ENCODE measurements at places on chromosomes 2 and 18.

- no peak for DNase-seq
Observed at GRCh38 chr2:99880148-99880963, 262.0 kb downstream of the AFF3 start.

- no peak for DNase-seq
Observed at GRCh38 chr2:126850940-126851339, 47.8 kb upstream of the TEX51 start.

GRCh38 chr2:218256612-218257350 is 4.0 kb upstream of the GPBAR1 start:
- no peak for DNase-seq

DNA sequence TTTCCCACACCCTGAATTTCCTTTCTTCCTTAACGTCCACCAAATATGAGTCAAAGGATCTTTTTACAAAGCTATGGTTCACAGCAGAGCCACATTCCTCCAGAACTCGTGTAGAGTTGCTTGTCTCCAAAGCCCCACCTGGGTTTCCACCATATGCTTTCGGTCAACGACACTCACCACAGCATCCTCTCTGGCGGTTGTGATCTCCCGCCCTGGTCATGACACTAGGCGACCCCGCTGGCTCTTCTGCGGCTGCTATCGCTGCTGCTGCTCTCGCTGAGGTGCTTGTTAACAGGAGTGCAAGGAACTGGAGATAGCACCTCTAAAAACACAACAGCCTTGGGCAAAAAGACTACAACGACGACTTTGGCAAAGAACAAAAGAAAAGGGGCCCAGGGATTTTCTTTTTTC is 340 bp downstream of the SLC40A1 start:
- DNase-seq: peak; percentile 10

- peak; percentile 11 for DNase-seq
Observed at GRCh38 chr18:45621061-45621511, 5.8 kb downstream of the SLC14A2 start.

DNA sequence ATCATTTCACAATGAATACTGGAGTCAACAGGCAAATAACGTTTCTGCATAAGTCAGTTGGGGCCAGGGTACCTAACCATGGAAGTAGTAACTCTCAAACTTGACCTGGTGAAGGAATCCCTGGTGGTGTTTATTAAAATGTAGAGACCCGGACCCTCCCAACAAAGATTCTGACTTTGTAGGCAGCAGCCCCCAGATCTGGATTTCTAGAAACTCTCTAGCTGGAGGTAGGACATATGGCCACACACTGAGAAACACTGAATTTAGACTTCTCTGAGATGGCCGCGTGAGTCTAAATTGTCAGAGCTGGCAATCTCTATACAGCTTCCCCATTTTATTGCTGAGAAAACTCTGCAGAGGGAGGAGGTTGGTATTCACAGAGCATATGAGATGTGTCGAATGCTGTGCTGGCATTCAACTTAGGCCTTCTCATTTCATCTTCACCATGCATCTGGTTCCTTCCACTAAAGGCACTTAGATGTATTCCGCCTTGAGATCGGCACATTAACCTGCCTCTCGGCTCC is 278.1 kb downstream of the CYRIA start:
- DNase-seq: no peak

GRCh38 chr2:165573534-165574461 is 104.3 kb downstream of the CSRNP3 start:
- no peak for DNase-seq

DNA sequence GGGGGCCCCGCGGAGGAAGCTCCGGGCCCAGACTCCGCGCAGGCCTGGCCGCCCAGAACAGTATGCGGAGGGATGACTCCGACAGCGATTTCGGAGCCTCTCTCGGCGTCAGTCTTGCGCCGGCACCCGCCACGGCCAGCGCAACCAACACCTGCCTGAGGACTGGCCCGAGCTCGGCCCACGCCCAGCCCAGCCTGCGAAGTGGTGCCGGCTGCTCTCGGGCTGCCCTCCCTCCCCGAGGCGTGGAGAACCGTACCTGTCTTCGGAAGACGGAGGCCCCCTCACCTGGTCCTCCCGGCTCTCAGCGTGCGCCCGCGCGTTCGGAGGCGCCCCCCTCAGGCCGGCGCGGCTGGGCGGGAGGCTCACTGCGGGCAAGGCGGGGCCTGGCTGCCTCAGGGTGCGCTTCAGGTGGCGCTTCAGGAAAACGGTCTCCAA is at the start of gene M1AP:
TSS of gene M1AP (minus strand) at position 322 of the 435 bp plus-strand sequence. CDS start 8,055 bp downstream, outside the sequence.
- DNase-seq: no peak

DNA sequence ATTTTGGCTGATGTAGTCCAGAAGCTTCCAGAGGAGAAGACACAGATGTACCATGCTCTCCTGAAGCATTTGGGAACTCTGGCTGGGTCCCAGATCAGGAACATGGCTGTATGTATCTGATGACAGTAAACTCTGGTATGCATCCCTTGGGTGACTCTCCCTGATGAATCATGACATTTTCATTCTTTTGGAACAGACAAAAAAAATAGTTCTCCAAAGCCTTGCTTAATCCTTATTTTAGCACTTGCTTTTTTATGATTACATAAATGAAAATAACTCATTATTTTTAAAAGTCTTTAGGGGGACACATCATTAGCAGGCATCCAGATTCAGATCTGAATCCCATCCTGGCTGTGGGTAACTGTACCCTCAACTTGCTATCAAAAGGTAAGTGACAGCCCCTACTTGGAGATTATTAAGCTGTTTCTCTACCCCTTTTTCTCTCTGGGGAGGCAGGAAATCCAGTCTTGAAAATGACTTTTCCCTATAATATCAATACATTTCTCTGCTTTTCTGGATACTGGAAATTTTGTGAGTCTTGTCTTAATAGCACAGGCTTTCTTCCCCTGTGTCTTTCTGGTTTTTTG is 23.3 kb downstream of the AOX1 start:
- DNase-seq: no peak

DNA sequence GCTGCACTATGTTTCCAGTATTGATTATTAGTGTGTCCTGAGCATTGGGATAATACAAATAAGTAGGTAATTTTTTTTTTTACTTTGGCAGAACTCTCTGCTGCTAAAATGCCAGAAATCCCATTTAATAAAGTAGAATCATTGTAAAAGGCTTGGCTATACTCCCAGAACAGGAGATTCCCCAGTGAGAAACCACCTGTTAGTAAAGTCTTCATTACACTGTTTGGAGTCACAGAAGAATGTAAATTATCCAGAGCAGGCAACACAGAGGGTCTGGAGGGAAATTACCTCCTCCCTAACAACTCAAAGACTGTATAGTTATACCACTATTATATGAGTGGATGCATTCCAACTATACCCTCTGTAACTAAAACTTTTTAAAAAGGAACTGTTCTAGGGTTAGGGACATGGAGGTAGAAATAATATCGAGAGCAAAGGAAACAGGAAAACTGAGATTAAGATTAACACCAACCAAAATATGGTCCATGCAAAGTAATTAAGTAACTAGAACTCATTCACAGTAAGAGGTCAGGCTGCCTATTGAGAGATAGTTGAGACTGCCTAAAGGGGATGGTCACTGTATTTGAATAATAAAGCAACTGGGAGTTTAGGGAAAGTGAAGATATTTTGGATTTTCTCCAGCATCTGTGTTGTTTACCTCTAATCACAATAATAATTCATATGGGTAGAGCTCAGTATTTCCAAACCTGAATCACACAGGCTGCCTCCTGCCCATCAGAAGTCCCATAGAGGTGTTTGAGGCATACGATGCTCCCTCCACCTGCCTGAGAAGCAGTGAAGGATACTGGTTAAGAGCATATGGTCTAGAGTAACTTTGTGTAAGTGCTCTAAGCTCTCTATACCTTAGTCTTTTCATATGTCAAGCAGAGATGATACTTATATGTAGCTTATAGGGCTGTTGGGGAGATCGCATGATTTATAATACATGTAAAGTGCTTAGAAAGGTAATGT is 34.4 kb downstream of the MAP2 start:
- no peak for DNase-seq

- DNase-seq: no peak
Observed at GRCh38 chr2:219726916-219727315, 99.5 kb downstream of the SLC4A3 start.

GRCh38 chr18:78487649-78488048 is 492.0 kb upstream of the SALL3 start:
- no peak for DNase-seq

- no peak for DNase-seq
Observed at GRCh38 chr2:150160058-150160457, 327.4 kb downstream of the RND3 start.

GRCh38 chr2:233836359-233836758 is 18.0 kb downstream of the HJURP start:
- DNase-seq: no peak

GRCh38 chr2:196384729-196385128 is 213.4 kb upstream of the STK17B start:
- no peak for DNase-seq

- DNase-seq: no peak
Observed at GRCh38 chr18:54150226-54150625, 74.2 kb downstream of the MBD2 start.
